ENCODE measurements at places on chromosomes 4 and X.

- DNase-seq: no peak
Measured at GRCh38 chrX:22629105-22629725, 356.5 kb downstream of the CBLL2 start.

- DNase-seq: no peak
Measured at GRCh38 chr4:101309925-101310324, 37.4 kb downstream of the PPP3CA start.

DNA sequence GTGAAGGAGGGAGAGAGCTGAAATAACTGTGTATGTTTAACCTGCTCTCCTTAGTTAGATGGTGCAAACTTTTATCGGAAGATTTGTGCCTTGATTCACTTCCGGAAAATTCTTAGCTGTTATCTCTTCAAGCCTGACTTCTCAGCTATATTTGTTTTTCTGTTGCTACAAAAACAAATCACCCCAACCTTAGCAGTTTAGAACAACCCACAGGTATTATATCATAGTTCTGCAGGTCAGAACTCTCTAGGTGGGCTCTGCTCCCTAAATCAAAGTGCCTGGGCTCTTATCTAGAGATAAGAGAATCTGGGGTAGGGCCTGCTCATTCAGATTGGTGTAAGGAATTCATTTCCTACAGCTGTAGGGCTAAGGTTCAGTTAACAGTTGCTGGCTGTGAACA, 15.1 kb upstream of the CEP135 start:
- no peak for DNase-seq

DNA sequence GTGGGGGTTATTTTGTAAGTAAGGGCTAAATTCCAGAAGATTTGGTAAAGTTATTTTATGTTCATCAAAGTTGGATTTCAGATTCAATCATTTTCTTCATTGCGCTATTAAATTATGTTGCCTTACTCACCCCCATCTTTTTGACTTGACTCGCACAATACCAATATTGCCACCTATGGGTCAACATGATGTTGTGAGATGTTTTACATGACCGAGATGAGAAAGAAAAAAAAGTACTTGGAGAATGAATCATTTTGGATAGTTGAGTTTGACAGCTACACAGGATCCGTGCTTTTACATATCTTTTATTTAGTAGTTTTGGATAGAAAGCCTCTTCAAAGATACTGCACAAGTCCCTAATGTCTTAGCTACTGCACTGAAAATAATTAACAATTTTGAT, 224.2 kb upstream of the EMCN start:
- no peak for DNase-seq

DNA sequence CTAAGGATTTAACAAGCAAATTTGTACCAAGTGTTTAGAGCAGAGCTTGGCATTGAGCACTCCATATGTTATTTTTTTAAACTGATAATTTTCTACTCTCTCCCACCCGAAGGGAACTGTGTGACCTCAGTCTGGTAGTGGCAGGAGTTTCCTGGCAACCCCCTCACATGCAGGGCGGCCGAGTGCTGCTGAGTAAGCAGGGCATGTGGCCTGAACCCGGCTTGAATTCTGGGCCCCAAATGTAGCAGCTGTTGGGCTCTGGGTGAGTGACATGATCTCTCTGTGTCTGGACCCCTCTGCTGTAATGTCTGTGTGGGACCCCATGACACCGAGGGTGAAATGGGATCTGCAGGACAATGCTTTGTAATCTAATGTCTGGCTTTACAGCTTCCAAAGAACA, 13.6 kb upstream of the C4orf50 start:
- DNase-seq: no peak

DNA sequence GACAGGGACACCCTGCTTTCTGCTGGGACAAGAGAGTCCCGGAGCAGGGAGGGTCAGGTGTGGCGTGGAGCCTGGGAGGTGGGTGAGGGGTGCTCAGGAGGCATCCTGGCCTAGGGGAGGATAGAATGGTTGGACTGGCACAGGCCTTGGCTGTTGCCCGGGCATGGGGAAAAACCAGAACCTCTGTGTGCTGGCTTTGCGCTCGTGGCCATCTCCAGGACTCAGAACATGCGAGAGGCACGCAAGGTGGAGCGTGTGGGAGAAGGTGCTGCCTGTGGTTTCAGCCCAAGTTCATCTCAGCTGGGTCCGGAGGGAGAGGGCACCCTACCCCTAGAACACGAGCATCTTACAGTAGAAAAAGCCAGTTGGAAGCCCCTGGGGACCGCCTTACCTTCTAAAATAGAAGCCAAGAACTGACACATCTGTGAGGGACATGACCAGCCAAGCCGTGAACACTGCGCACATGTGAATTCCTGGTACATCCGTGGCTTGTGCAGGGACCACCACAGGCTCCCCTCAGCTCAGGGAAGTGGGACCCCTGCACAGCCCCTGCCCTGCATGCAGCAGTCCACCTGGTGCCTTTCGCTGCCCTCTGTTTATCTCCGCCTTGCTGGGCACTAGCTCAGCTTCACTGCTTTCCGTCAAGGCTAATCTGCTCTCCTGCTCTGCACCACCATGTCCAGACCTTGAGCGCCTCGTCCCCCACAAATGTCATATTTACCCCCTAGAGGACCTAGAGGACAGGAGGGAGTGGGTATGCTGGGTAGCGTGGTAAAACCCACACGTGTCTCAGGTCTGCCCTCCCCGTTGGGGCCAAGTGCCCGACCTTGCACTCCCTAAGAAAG, 13.5 kb downstream of the MSANTD1 start:
- DNase-seq: no peak

GRCh38 chr4:25815586-25815985, 47.2 kb downstream of the SEL1L3 start:
- DNase-seq: no peak

DNA sequence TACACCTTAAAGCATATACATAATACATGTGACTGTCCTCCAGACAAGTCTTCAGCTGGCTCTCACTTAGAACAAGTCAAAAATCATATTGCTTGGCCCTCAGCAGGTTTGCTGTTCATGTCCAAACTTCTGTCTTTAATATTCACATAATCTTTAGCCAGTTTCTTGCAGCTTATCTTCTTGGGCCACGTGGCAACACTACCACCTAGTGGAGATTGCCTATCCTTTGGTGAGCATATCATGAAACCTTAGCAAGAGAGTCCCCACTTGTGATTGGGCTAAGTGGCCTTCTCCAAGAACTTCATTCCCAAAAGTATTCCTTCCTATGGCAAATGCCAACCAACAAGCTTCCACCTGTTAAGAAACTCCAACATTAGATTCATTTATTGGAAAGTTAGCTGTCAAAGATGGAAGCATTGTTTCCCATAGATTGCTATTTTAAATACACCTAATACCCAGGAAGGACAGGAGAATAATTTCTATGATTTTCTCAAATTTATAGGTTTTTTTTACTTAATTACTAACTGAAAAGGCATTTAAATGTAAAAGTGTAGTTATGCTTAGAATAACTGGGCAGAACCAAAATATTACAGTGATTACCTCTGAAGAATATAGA, 231.9 kb upstream of the INTU start:
- DNase-seq: no peak

GRCh38 chr4:126991965-126992364, 640.8 kb upstream of the INTU start:
- DNase-seq: no peak

- DNase-seq: no peak
Measured at GRCh38 chr4:77599378-77599777, 6.2 kb upstream of the CXCL13 start.

GRCh38 chr4:153765894-153766293, 6.1 kb upstream of the RNF175 start:
- DNase-seq: no peak

GRCh38 chrX:362351-362750, 24.4 kb downstream of the PPP2R3B start:
- DNase-seq: no peak

DNA sequence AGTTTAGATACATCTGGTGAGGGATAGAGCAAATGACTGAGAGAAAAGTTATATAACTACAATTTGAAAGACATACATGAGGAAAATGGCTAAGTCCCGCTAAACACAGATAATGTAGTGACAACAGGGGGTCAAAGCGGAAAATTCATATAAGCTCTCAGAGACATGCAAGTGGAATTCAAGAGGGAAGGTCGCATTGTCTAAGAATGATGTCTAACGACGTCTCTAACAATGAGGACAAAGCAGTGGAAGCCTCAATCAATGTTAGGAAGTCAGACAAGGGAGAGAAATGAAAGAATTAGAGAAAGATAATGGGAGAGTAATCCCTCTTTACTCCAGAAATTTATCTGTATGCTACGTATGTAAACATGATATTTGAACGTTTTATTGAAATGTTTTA, 113.4 kb downstream of the ANTXR2 start:
- no peak for DNase-seq

DNA sequence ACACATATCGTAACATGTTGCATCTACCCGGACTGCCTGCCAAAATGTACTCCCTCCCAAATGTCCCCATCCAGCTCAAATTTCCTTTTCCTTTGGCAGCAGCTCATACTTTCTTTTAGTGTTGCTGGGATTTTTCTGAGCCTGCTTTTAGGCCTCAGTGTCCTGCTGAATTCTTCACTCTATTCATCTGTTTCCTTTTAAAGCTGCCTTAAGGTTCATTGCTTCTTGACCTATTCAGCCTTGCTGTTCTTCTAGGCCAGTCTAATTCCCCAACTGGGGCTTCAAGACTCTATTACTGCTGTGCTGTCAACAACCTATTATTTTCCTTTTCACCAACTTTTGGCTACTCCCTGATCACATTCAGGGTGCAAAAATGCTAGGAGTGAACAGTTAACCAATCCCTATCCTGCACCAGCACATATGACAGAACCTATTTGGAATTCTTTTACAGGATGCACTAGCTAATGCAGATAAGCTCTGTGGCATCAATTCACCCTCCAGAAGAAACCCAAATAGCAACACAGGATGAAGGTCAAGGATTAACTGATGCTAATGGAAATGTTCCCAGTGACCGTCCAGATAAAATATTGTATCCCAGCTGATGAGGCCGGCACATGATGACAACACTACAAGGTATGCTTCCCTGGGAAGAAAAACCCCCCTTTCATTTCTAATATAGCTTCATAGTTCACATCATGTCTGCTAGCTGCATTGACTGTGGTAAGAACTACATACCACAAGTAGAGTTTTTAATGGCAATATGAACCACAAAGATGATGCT, 114.7 kb upstream of the TTC29 start:
- no peak for DNase-seq

DNA sequence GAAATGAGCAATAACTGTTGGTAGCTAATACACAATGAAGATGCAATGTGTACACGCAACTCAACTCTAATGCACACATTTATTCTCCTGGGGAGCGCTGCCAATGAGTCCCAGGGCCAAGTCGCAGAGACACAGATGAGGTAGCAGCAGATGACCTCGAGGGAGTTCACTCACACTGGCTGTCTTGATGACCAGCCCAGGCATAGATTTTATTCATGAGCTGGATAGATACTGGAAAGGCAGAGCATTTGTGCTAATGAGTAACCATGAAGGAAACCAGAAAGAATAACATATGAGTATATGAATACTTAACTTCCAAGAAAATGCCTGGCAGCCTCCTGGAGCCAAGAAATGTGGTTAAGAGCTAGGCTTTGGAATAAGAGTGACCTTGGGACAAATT, 42.3 kb downstream of the RASL11B start:
- no peak for DNase-seq

DNA sequence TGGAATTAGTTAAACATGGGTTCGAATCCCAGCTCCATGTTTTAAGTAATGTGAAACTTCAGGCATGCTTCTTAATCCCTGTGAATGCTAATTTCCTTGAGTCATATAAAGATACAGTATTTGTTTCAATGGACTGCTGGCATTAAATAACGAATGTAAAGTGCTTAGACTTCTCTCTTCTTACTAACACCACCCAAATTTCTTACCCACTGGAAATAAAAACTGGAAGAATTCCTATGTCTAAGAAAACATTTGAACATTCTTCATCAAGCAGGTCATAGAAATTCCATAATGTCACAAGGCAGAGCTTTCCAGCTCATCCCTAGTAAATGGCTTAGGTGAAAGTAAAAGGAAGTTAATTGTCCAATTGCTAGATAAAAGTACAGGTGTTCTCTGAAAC, 172.5 kb downstream of the ANK2 start:
- no peak for DNase-seq

- no peak for DNase-seq
Measured at GRCh38 chrX:154596290-154596929, 11.5 kb downstream of the CTAG1A start.

DNA sequence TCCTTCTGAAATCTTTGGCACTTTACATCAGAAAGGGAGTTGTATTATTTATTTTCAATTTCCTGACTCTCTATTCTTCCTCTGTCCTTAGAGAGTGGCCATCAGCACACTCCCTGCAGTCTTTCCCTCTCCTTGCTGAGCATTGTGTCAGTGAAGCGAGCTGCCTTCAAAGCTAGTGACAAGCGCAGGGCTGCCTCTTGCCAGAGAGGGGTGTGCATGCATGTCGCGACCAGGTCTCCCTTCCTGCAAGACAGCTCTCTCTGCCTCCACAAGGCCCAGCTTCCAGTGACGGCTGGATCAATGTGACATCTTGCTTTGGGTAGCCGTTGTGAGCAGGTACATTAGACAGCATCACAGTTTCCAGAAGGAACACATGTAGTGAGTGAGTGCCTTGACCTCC, 810.9 kb upstream of the TENM3 start:
- no peak for DNase-seq

GRCh38 chr4:63777601-63778000, 631.6 kb downstream of the TECRL start:
- DNase-seq: no peak

DNA sequence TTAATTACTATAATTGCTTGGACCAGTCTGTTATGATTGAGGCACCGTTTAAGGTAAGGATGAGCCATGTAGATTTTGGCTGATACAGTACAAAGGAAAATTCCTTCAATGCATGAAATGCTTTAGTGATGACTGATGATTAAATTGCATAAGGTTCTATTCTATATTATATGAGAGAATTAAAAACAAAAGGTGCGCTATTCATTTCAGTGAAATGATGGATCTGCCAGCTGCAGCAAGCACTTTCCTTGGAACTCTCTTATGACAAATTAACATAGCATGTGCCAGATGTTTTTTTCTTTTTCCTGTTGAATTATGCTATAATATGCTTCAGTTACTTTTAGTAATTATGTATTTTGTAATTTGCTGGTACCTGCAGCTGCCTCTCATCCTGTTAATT, 98.5 kb downstream of the JADE1 start:
- DNase-seq: no peak

- no peak for DNase-seq
Measured at GRCh38 chr4:23889391-23889790, 456 bp downstream of the PPARGC1A start.

DNA sequence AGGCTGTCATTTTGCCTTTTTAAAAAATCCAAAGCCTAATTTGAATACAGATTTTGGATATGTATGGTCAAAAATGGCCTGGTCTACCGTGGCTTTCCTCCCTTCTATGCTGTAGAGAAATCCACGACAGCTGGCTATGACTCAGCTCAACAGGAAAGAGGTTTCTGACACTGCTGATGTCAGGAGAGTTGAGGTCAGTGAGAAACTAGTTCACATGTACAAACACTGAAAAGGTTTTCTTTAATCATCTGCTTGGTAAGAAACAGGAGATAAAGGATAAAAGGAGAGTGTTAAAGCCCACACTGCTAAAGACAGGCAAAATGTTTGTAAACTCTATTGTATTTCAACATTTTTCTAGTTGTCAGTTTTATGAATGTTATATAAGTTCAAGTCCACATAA, 113.9 kb downstream of the NYX start:
- DNase-seq: no peak
